ELR (cell line): ENCODE measurements at places on chromosomes 11 and 22.

GRCh38 chr11:35905646-35906276, 38.1 kb upstream of the LDLRAD3 start:
- no peak for DNase-seq

DNA sequence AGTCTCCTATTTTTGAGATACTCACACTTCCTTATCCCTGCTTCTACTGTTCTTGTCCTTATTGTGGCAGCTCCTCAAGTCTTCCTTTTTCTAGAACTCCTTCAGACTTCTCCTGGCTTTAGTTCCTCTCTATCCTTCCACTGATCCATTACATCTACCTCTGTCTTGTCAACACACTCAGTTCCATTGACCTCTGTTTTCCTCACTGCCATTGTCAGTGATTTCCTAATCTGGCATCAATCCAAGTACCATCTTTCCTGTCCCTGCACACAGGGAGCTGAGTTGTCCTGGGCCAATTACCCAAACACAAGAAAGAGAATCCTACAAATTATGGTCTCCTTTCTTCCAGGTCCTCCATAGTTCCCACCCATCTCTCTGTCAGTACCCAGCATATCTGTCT, 27.9 kb upstream of the RIC3 start:
- no peak for DNase-seq

DNA sequence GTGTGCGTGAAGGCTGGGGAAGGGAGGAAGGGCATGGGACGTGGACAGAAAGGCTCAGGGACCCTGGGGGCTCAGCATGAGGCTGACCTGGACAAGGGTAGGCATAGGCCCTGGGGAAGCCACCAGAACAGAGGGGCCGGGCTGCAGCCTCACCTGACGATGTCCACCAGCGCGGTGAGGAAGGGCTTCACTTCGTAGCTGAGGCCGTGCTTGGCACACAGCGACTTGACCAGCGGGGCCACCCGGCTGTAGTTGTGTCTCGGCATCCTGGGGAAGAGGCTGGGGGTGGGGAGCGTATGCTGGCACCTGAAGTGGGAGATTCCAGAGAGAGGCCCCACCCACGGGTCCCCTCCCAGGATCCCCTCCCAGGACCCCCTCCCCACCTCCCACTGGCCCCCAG, 15.6 kb downstream of the FADS3 start:
- no peak for DNase-seq

GRCh38 chr11:121909596-121909995, 206.4 kb downstream of the BLID start:
- peak; percentile 26 for DNase-seq

DNA sequence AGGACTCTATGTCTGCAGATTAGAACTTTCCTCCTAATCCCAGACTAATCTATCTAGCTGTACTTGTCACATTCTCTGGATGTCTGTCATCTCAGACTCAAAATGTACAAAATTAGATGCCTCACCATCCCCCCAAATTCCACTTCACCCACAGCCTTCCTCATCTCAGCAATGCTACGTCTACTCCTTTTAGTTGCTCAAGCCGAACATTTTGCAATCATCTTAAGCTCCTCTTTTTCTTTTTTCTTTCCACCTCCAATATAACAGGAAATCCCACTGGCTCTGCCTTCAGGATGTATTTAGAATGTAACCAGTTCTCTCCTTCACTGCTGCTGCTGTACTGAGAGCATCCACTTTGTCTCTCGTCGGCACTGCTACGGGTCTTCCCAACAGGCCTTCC, 1091.8 kb downstream of the TBC1D22A start:
- DNase-seq, result no peak

DNA sequence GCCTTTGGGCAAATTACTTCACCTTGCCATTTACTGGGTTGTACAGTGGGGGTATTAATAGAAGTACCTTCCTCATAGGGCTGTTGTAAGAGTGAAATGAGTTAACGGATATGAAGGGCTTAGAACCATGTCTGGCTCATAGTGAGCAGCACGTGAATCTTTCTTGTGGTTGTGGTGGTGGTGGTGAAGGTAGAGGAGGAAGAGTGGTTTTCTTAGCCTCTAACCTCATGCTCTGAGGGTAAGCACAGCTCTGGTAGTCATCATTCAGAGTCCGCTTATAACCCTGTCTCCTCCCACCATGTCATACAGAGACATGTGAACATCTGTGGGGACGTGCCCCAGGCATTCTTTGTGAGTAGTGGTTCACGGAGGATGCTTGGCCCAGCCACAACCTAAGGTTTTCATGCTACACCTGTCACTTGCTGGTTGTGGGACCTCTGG, 43.6 kb downstream of the TEAD1 start:
- DNase-seq, result peak; percentile 51

DNA sequence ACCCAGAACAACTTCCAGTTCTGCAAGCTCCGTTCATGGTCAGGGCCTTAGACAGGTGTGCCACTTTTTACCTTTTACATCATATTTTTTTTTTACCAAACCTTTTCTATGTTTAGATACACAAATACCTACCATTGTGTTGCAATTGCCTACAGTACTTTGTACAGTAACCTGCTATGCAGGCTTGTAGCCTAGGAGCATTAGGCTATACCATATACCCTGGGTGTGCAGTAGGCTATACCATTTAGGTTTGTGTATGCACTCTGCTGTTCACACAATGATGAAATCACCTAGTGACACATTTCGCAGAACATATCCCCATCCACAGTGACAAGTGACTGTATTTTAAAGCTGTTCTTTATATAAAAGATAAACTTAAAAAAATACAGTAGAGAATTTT, 29.6 kb downstream of the APIP start:
- DNase-seq, result no peak

- no peak for DNase-seq
Measured at GRCh38 chr22:44404341-44405020, 91.7 kb upstream of the SHISAL1 start.

- peak; percentile 11 for DNase-seq
Measured at GRCh38 chr11:121415856-121416255, 36.3 kb upstream of the SORL1 start.

DNA sequence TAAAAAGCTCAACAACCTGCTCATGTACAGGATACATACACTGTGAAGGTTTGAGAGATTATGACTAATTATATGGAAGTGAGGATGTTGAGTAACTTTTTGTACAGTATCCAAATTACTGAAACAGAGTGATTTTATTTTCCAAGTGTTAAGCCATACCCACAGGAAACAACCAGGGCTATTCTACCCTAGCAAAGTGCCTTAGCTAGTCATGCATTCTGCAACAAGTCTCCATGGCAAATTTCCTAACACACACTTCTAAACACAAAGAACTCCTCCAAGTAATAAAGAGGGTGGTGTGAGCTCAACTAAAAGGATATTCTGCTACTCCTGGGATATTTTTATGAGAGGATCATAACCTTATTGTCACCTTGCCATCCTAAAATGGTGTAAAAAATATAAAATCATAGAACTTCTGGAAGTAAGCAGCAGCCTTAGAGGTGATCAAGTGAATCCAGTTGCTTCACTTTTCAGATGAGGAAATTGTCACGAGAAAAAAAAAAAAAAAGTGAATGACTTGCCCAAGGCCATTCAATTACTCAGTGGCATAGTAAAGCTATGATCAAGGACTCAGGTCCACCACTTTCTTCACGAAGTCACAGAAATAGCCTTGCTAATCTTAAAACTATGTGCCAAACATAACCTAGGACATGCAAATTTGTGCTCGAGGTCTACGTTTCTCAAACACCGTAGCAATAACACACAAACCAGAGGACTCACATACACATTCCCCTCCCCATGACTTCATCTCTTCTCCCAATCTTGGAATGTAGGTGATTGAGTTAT, 4.2 kb downstream of the LGR4 start:
- peak; percentile 93 for DNase-seq

DNA sequence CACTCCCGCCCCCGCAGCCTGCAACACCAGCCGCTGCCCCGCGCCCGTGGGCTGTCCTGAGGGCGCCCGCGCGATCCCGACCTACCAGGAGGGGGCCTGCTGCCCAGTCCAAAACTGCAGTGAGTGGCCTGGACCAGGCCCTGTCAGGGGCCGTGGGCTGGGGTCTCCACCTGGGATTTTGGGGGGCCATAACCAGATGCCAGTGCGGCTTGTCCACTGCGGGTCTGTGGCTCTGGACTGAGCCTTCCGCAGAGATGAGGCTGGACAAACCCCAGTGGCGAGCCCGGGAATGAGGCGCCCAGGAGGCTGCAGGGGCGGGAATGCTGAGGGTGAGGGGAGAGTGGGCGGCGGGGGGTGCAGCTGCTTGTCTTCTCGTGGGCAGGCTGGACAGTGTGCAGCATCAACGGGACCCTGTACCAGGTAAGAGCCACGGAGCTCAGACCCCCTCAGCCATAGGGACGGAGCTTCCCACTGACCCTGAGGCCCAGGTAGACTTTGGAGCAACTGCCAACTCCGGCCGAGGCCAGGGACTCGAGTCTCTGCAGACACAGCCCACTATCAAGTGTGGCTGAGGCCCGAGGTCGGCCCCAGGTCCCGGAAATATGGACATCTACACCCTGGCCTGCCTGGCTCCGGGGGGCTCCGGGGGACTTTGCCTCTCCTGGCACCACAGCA, 24.8 kb upstream of the MUC5B start:
- DNase-seq, result no peak

DNA sequence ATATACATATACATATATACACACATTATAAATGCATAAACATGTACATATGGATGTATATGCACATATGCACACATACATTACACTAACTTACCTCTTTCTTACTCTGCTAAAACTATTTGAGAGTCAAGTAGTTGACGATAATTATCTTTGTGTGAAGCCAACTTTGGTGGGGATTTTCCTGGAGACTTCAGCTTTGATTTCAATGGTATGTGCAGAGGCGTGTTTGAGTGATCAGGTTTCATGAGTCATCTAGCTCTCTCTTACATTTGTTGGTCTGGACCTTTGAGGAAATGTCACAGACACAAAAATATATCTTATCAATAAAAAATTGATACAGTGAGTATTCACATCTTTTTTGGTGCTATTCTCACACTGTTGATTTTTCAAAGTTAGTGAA, 769.1 kb upstream of the LUZP2 start:
- peak; percentile 63 for DNase-seq

- peak; percentile 59 for DNase-seq
Measured at GRCh38 chr11:62602141-62603071, 741 bp upstream of the MTA2 start.

GRCh38 chr11:1673446-1674172, 23.4 kb upstream of the KRTAP5-6 start:
- DNase-seq, result no peak

DNA sequence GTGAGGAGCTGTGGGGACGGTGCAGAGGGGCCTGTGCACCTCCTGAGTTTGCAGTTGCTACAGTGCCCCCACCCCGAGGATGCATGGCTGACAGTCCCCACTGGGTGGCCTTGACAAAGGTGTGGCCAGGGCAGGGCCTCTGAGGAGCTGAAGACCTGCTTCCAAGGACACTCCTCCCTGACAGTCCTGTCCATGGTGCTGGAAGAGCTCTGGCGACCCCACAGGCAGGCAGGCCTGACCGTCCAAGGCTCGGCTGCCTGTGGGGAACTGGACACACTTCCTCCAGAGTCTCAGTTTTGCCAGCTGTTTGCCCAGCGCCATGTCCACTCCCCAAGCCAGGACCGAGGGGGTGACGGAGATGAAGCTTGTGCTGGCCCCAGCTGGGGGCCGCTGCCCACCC, 32.7 kb downstream of the BRSK2 start:
- peak; percentile 7 for DNase-seq

GRCh38 chr22:27635852-27636251, 165.7 kb downstream of the MN1 start:
- DNase-seq, result no peak
